ENCODE measurements at places on chromosomes 2 and 18. TPM values are rescaled to one million over a fixed set of nuclear protein-coding genes. Genes with fewer than 3 reads are reported as not detected.

- no peaks in the 10 kb centered on the region for H3K4me1 ChIP-seq
- no peaks in the 10 kb centered on the region for H3K36me3 ChIP-seq
- no peaks in the 10 kb centered on the region for H3K27me3 ChIP-seq
- H3K27ac ChIP-seq, result no peak overlapping the region
Measured at GRCh38 chr2:75621228-75621627, 25.4 kb upstream of the MRPL19 start.

GRCh38 chr2:179875864-179876263, 14.5 kb upstream of the ZNF385B start:
- DNase-seq, result no peak
- no peaks in the 10 kb centered on the region for H3K4me1 ChIP-seq
- no peak overlapping the region for H3K4me3 ChIP-seq
- no peaks in the 10 kb centered on the region for H3K27me3 ChIP-seq
- no peaks in the 10 kb centered on the region for H3K36me3 ChIP-seq

DNA sequence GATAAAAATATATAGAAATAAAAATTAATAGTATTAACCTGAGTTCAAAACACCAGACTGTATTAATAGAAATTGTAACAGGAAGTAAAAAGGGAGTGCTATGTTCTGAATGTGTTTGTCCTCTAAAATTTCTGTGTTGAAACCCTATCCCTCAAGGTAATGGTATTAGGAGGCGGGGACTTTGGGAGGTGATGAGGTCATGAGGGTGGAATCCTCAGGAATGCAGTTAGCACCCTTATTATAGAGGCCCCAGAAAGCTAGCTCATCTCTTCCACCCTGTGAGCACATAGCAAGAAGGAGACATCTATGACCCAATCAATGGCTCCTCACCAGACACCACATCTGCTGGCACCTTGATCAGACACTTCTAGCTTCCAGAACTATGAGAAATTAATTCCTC, 124.5 kb downstream of the CMPK2 start:
- H3K36me3 ChIP-seq, result no peaks in the 10 kb centered on the region
- DNase-seq, result no peak
- H3K4me3 ChIP-seq, result no peak overlapping the region
- H3K4me1 ChIP-seq, result no peaks in the 10 kb centered on the region

GRCh38 chr18:9604348-9604747, 10.0 kb downstream of the PPP4R1 start:
- no peak overlapping the region for H3K4me3 ChIP-seq
- no peaks in the 10 kb centered on the region for H3K27me3 ChIP-seq
- H3K4me1 ChIP-seq, result no peaks in the 10 kb centered on the region

GRCh38 chr18:57134618-57135135, 12.2 kb upstream of the BOD1L2 start:
- no peaks in the 10 kb centered on the region for H3K36me3 ChIP-seq
- no peaks in the 10 kb centered on the region for H3K27me3 ChIP-seq
- H3K4me3 ChIP-seq, result no peak overlapping the region

- no peaks in the 10 kb centered on the region for H3K36me3 ChIP-seq
- DNase-seq, result no peak
- no peak overlapping the region for H3K4me3 ChIP-seq
- no peak overlapping the region for H3K27ac ChIP-seq
Measured at GRCh38 chr2:221267773-221268425, 304.2 kb downstream of the EPHA4 start.

DNA sequence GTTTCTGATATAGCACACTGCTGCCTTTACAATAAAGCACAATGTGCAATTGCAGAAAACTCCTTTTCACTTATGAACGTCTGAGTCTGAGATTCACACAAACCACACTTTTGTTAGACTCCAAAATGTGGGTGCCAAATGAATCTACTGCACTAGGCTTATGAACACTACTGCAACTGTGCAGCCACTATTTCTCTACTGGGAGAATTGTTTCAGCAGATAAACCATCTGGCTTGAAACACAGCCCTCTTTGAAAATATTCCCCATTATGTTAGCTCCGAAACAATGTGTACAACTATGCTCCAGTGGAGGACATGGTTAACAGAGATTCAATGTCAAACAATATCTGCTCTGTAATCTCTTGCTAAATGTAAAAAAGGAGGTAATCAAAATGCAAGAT, 188.7 kb upstream of the ZEB2 start:
- DNase-seq, result no peak
- no peak overlapping the region for H3K4me3 ChIP-seq
- H3K27ac ChIP-seq, result no peak overlapping the region
- H3K36me3 ChIP-seq, result no peaks in the 10 kb centered on the region
- H3K4me1 ChIP-seq, result peaks cover 10% of the 10 kb centered on the region

GRCh38 chr2:28993206-28993960, 12.3 kb downstream of the TOGARAM2 start:
- H3K36me3 ChIP-seq, result no peaks in the 10 kb centered on the region
- peak overlapping the region; percentile 56 for H3K27ac ChIP-seq
- no peak for DNase-seq
- H3K27me3 ChIP-seq, result no peaks in the 10 kb centered on the region

- no peaks in the 10 kb centered on the region for H3K27me3 ChIP-seq
- no peak overlapping the region for H3K27ac ChIP-seq
- no peaks in the 10 kb centered on the region for H3K4me1 ChIP-seq
- H3K36me3 ChIP-seq, result no peaks in the 10 kb centered on the region
- no peak for DNase-seq
Measured at GRCh38 chr2:11990576-11990975, 244.1 kb downstream of the LPIN1 start.

- H3K36me3 ChIP-seq, result no peaks in the 10 kb centered on the region
- no peak overlapping the region for H3K4me3 ChIP-seq
- no peaks in the 10 kb centered on the region for H3K27me3 ChIP-seq
- no peak overlapping the region for H3K27ac ChIP-seq
- no peaks in the 10 kb centered on the region for H3K4me1 ChIP-seq
- DNase-seq, result no peak
Measured at GRCh38 chr18:35005963-35006577, 35.1 kb upstream of the MAPRE2 start.

DNA sequence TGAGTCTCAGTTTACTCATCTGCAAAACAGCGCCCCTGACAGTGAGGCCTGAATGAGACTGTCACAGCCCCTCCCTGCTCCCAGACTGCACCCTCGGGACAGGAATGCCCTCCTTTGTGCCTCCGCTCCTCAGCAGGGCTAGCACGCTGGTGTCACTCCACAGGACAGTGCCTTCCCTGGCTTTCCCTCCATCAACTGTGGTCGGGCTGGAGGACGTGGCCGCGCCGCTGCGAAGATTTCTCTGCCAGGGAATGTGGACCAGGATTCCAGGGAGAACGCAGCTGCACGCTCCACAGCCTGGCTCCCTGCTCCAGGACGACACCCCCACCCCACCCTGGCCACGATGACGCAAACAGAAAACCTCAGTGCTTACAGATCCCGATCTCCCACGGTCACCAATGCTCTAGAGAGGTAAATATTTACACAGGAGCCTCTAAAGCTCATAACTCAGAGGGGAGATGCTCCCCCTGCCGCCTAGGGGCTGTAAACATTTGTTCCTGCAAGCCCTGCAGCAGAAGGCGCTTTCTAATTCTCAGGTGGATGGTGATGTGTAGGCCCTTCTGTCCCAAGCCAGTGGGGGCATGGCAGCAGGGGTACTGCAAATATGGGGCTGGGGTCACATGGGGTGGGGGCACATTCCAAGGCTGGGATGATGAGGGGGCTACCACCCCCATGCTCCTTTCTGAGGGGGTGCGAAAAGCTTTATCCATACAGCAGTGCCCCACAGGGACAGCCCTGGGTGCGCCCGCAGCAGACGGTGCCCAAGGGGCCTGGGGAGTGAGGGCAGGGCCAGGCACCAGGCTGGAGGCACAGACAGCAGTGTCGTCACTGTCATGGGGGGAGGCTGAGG, 12.4 kb downstream of the HS6ST1 start:
- H3K4me3 ChIP-seq, result no peak overlapping the region
- DNase-seq, result peak; percentile 97
- no peaks in the 10 kb centered on the region for H3K36me3 ChIP-seq

DNA sequence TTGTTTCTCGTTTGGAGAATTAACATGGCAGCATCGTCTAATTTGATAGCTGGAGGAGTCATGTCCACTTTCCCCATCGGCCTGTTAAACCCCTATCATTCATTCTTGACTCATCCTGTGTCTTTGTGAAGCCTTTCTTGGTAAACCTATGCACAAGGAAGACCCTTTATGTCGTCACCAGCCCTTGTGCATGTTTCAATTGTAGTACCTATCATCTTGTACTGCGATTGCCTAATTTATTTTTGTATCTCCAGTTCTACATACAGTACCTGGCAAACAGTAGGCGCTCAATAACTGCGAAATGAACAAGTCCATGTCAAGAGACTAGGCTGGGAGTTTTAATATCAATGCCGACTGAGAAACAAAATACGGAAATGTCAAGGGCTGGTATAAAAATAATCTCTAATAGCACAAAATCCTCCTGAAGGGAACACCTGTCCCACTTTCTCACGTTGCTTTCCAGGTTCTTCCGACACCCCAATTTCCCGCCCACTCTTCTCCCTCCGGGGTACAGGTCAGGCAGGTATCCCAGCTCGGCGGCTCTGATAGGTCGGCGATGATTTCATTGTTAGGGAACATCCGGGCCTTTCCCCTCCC, 1.3 kb upstream of the PPM1B start:
- no peak for DNase-seq
- H3K27ac ChIP-seq, result peak overlapping the region; percentile 95
- H3K4me1 ChIP-seq, result peaks cover 7% of the 10 kb centered on the region
- H3K36me3 ChIP-seq, result no peaks in the 10 kb centered on the region
- no peaks in the 10 kb centered on the region for H3K27me3 ChIP-seq

DNA sequence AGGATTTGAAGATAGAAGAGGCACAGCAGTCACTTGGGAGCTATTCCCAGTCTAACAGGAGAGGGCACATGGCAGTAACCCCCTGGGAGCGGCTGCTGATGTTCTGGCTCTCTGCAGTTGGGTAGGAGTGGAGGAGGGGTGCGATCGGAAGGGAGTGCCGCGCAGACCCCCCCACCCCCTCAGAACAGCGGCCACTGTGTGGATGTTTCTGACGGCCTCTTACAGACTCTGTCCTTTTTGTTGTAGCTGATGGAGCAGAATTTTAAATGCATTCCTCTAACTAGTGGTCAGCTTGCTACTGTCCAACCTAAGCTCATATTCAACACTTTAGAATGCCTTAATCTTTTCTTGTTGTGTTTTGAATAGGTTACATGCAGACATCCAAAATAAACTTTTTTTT, 127.9 kb downstream of the AGAP1 start:
- peaks cover 6% of the 10 kb centered on the region for H3K4me1 ChIP-seq
- H3K4me3 ChIP-seq, result no peak overlapping the region
- no peak for DNase-seq
- H3K27me3 ChIP-seq, result no peaks in the 10 kb centered on the region

DNA sequence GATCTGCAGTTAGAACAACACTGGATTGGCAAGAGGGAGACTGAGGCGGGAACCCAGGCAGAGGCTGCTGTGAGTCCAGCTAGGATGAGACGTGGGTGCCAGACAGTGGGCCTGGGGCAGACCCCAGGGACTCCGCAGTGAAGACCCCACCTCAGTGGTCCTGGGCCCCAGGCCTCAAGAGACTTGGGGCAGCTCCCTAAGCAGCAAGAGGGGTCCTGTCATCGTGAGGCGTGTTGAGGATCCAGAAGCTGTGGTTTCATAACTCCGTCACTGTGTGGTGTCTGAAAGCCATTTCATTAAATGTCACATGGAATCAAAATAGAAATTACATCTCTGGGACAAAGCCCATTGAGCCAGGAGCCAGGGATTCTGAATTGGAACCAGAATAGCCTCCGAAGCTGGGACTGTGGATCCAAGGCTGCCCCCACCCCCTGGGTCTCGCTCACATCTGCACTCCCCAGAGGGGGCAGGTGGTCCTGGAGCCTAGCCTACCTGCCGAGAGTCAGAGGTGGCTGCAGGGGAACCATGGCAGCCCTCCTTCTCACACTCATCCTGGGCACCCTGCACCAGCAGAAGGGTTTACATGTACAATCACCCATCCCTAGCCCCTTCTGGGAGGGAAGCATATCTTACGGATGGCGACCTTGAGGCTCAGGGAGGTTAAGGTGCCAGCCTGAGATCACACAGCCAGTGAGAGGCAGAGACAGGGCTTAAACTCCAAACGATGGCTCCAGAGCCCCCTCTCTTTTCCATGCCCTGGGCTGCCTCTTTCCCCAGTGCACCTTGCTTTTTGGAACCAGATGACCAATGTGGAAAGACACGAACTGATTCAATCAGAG, 23.2 kb downstream of the RRM2 start:
- no peak overlapping the region for H3K4me3 ChIP-seq
- peaks cover 4% of the 10 kb centered on the region for H3K27me3 ChIP-seq
- peak overlapping the region; percentile 50 for H3K27ac ChIP-seq

DNA sequence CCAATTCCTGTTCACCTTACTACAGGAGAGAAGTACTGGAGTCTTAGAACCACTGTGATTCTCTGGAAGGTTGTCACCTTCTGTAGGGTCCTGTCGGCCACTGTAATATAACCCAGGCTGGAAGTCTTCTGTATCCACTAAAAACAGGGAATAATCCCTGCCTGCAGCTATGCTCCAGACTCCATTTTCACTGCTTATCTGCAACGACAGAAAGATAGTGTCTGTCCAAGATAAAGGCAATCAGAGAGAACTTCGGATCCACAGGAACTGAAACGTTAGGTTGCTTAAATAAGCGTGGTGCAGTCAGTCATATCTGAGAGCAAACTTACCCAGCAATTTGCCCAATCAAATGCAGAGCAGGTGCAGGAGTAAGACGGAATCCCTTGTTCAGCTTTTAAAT, 34.2 kb downstream of the ALS2 start:
- H3K27ac ChIP-seq, result no peak overlapping the region
- no peak overlapping the region for H3K4me3 ChIP-seq
- H3K36me3 ChIP-seq, result peaks cover 3% of the 10 kb centered on the region
- no peak for DNase-seq
- H3K27me3 ChIP-seq, result no peaks in the 10 kb centered on the region

DNA sequence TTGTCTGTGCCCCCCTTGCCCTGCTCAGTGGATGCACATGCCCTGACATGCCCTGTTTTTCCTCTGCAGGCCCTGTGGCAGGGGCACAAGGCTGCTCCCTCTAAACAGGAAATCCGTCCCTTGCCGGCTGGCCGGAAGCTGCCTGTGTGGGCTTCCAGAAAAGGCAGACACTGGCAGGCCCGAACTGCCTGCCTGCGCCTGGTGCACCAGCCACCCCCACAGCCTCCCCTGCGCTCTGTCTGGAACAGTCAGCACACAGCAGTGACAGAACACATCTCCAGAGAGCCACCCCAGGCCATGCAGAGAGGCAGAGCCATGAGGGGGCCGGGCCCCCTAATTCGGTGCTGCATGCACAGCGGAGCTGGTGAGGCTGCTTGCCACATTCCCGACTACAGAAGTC, 33.5 kb downstream of the LOXHD1 start:
- H3K4me1 ChIP-seq, result no peaks in the 10 kb centered on the region
- H3K36me3 ChIP-seq, result no peaks in the 10 kb centered on the region
- peak overlapping the region; percentile 27 for H3K4me3 ChIP-seq

- H3K27me3 ChIP-seq, result no peaks in the 10 kb centered on the region
- H3K27ac ChIP-seq, result no peak overlapping the region
- H3K4me1 ChIP-seq, result peaks cover 8% of the 10 kb centered on the region
- no peak for DNase-seq
- no peaks in the 10 kb centered on the region for H3K36me3 ChIP-seq
- no peak overlapping the region for H3K4me3 ChIP-seq
Measured at GRCh38 chr18:33596178-33596854, 18.3 kb downstream of the ASXL3 start.

DYSF gene
- 12.5 TPM for total RNA-seq

GKN2 gene
- total RNA-seq, result not detected

ARHGEF33 gene
- total RNA-seq, result 2.2 TPM

TMEM178A gene
- 2.4 TPM for total RNA-seq

HNMT gene
- 29.9 TPM for total RNA-seq

NEU2 gene
- not detected for total RNA-seq

SH3RF3 gene
- total RNA-seq, result 9.4 TPM

CTAGE1 gene
- not detected for total RNA-seq

SEMA4F gene
- 3.9 TPM for total RNA-seq

LCLAT1 gene
- 17.2 TPM for total RNA-seq

RIT2 gene
- not detected for total RNA-seq
